ENCODE measurements at places on chromosomes 5 and 9.
A peak's percentile ranks its signal among the peaks of the same experiment; 100 is the strongest.

DNA sequence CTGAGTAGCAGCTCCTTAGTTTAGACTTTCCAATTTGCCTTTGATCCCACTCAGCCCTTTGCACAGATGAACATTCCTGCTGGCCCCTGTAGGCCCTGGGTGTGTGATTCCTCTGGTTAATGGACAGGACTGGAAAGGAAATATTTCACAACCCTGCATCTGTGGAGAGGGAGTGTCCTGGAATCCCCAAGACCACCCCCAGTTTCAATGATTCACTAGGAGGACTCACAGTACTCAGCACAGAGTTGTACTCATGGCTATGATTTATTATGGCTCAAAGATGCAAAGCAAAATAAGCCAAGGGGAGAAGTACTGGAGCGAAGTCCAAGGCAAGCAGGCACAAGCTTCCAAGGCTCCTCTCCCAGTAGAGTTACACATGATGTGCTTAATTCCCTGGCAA, 42.4 kb upstream of the TJP2 start:
- DNase-seq, result no peak

GRCh38 chr9:69675563-69675962, 3.4 kb upstream of the APBA1 start:
- no peak for DNase-seq

DNA sequence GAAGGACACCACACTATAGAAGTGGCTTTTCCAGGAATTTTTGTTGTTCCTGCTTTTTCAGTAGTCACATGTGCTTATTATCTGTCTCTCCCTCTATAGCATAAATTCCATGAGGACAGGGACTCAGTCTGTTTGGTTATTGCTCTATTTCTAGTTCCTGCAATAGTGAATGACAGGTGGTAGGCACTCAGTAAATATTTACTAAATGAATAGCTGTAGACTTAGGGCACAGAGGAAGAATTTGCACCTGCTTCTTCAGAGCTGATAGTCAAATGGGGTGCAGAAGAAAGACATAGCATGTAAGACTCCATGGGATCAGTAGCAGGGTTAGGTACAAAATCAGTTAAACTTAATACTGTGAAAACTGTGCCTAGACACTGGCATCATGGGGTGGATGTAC, 580.2 kb downstream of the CCDC171 start:
- DNase-seq, result no peak

DNA sequence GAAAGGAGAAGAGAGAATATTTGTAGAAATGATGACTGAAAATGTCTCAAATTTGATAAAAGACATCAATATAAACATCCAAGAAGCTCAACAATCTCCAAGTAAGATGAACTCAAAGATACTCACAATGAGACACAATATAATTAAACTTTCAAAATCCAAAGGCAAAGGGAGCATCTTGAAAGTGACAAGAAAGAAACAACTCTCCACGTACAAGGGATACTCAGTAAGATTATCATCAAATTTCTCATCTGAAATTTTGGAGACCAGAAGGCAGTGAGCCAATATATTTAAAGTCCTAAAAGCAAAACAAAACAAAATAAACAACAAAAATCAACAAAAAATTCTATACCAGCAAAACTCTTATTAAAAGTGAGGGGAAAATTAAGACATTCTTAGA, 428.7 kb downstream of the NFIB start:
- DNase-seq, result no peak

DNA sequence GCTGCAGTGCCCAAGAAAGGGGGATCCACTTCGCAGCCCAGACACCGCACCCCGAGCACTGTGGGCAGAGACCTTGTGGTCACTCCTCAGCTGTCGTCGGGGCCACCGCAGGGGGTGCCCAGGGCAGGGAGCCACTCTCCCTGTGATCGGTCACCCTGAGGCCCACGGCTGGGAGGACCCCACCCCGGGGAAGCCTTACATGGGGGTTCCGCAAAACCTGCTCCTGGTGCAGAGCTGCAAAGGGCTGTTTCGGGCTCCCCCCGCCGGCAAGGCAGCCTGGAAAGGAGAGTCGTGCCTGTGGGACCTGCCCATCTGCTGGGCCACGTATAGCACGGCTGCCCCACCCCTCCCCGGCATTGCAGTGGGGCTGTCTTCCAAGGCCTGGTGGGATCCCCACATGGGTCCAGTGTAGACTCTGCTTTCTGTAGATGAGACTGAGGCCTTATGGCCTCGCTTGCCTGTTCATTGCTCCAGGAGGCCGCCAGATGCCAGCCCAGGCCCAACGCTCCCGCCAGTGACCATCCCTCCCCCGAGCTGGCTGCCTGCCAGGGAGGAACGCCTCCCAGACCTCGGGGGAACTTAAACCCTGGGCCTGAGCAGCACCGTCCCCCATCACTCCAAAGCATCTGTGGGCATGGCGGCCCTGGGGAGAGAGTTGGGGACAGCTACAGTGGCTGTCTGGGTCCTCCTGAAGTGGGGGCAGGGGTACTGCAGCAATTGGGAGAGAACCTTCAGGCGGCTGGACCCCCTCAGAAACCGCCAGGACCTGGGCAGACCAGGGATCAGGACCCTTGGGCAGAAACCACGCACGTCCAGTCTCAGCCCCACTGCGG, 1.6 kb upstream of the DNLZ start:
- DNase-seq, result no peak

- DNase-seq, result peak; percentile 22
Observed at GRCh38 chr5:148998174-148998797, 64.6 kb downstream of the SH3TC2 start.
